Left lobe of liver (tissue), 2 donors: ENCODE measurements at places on chromosomes 1 and 21. TPM values are rescaled to one million over a fixed set of nuclear protein-coding genes. Genes with fewer than 3 reads are reported as not detected.

DNA sequence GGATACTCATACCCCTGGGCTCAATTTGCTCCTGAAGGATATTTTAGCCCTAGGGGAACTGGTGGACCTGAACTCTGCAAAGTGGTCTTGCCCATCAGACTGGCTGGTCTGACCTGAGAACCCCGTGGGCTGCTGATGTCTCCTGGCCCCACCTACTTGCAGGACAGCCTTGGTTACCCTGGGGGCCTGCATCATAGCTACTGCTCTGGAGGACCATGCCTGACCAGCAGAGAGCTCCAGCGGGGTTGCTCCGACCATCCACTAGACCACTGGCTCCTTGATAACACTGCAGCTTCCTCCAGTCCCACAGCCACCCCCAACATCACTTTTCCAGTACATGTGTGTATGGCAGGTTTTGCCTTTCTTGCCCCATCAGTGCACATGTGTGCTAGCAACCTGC lies 331.6 kb upstream of the BRINP3 start:
- DNase-seq, result no peak

The OR10K2 gene
- not detected for total RNA-seq

The TMOD4 gene
- total RNA-seq, result 0.33 TPM

- DNase-seq, result no peak
Observed at GRCh38 chr1:211910113-211910884, 79.7 kb upstream of the LPGAT1 start.

The CFAP141 gene
- not detected for total RNA-seq

- DNase-seq, result no peak
Observed at GRCh38 chr1:212532469-212533147, 76.0 kb upstream of the ATF3 start.

- DNase-seq, result no peak
Observed at GRCh38 chr1:115426956-115427355, 88.9 kb upstream of the NGF start.

The BRDT gene
- total RNA-seq, result not detected

- DNase-seq, result peak; percentile 96
Observed at GRCh38 chr1:150561254-150561973, 12.2 kb downstream of the ADAMTSL4 start.

DNA sequence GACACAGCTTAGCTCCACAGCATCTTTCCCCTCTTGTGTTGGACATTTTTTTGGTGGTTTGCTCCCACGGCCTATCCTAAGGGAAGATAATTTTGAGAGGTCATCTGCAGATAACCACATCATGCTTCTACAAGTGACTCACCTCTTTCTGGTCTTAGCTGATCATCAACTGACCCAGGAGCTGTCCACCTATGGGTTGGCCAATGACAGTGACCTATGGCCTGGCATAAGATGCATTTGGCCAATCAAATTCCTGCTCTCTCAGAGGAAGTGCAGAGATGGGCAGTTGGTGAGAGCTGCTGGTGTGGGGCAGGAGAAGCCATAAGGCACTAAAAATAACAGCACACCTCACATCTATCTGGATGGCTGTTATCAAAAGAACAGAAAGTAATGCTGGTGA lies 100.0 kb upstream of the CLDN14 start:
- DNase-seq, result no peak

DNA sequence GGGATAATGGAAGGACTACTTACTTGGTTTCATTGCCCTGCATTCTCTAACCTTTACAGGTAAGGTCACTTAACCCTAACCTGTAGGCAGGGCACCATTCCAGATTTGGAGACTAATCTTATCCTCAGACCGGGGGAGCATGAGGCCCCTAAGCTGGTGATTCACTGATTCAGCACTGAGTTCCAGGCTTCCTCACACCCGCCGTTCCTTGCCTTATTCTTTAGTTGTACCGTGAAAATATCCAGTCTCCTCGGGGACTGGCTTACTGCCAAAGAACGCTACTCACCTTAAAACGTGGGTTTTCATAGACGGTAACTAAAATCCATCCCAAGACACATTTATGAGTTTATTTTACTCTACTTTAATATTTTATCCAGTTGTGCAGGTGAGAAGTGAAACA lies 44.3 kb upstream of the COL24A1 start:
- DNase-seq, result no peak

The SPRR5 gene
- total RNA-seq, result not detected

DNA sequence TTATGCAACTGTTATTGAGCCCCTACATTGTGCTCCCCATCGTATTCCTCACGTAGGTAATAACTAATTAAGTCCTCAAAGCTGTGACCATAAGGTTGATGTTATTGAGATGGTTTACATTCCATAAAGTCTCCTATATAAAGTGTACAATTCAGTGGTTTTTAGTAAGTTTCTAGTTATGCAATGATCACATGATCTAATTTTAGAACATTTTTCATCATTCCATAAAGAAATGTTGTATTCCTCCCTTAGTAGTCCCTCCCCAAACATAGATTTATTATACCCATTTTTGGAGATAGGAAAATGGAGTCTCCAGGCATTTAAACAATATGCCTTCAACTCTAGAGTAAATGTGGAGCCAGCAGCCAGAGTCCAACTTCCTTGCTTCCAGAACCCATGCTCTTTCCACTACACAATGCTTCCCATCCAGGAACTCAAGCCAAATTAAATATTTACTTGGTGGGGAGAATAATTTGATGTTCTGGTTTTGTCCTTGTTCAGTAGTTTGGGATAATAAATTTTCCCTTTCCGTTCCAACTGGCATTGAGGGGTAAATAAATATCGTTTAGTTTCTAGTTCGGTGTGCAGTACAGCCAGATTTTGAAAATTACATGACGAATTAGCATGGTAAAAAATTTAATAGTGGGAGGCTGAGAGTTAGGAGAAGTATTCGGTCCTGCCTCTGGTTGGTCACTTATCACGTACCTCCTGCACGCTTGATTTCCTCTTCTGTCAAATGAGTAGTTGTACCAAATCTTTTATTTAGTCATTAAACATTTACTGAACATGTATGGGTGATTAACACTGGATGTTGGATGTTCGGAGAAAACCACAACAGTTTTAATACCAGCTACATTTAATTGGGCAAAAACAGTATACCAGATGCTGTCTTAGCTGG lies 66.3 kb downstream of the CACHD1 start:
- DNase-seq, result peak; percentile 60

The PDXK gene
- total RNA-seq, result 61.1 TPM

- DNase-seq, result no peak
Observed at GRCh38 chr21:26587736-26588201, 14.7 kb upstream of the CYYR1 start.

- DNase-seq, result no peak
Observed at GRCh38 chr1:204357551-204358490, 1.9 kb downstream of the PLEKHA6 start.

GRCh38 chr1:42670425-42670824 lies 11.8 kb upstream of the YBX1 start:
- DNase-seq, result no peak

DNA sequence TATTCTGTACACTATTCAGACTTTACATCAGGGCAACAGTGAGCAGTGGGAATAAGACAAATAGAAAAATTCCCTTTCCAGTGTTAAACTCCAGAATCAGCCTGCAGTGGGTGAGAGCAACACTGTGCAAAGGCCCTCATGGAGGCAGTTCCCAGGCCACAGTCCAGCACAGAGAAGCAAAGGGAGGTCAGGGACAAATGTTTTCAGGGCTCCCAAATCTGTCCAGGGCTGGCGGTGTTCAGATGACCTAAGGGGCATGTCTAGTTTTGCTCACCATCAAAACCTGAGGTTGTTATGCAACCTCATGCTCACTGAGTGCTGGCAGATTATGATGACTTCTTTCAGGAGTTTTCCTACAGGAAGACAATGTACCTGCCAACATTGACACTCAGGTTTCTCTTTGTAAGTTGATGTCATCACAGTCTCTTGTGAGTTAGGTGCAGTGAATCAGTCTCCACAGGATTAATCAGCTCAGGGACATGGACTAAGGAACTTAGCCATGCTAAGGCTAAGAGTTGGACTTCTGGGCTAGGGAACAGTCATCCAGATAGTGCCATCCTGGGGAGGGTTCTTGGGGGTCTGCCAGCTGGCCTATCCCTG lies 3.6 kb upstream of the LCE5A start:
- no peak for DNase-seq

- DNase-seq, result no peak
Observed at GRCh38 chr1:160103658-160104408, 5.4 kb upstream of the IGSF8 start.

The TCEANC2 gene
- total RNA-seq, result 2.9 TPM

DNA sequence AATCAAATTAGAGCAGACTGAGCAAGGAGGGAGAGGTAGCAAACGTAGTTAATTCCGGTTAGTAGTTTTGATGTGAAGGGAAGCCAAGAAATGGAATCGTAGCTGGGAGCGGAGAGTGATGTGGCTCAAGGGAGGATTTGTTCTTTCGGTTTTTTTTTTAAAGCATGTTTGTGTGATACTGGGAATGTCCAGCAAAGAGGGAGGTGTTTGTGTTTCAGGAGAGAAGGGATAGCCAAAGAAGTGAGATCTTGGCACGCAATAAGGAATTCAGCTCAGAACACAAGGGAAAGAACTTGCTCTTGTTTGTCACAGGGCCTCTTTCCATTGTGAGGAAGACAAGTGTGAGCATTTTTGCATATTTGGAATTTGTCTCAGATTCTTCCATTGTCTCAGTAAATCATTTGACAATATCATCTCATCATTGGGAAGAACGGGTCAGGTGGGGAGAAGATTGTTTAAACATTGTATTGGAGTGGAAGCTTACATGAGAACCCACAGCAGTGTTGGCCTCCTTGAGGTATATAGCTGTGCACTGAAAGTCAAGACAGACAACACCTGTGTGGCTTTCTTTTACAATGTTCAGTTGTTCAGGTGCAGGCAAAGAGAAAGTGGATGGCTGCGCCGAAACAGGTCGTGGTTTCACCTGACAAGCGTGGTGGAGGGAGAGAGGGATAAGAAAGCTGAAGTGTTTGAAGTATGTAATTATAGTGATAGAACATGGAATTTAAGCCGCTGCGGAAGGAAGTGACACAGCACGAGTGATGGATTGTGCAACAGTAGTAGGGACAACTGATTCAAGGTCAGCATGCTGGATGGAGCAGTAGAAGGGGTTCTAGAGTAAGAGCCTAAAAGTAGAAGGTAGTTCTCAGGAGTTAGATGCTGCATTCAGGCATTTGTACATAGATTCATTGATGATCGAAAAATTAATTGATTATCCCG lies 25.4 kb downstream of the FMN2 start:
- no peak for DNase-seq

- no peak for DNase-seq
Observed at GRCh38 chr1:86155051-86155806, 1.3 kb downstream of the COL24A1 start.

The PDC gene
- not detected for total RNA-seq

DNA sequence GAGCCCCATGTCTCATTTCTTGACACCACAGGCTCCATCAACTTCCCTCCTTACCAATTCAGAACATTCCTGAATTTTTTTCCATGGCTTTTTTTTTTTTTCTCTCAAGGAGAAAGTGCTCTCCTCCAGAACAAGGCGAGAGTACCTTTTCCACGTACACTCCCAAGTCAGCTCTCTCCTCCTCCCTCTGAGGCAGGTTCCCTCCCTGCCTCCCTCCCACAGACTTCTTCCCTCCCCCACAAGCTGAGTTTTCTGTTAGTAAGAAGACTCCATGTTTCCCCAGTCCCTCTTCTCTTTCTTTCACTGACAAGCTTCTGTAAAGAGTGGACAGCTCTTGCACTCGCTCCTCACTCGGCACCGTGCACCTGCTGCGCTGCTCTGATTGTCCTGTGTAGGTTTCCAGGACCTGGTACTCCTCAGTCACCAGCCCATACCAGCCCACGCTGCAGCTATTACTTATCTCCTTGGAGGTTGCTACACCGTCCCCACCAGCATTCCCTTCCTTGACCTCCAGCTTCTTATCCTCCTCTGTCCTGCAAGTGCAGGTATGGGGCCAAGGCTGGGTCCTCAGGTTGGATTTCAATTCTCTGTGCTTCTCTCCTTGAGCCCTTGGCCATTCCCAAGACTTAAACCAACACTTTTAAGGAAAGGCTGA lies 3.8 kb downstream of the TRAF5 start:
- DNase-seq, result no peak

DNA sequence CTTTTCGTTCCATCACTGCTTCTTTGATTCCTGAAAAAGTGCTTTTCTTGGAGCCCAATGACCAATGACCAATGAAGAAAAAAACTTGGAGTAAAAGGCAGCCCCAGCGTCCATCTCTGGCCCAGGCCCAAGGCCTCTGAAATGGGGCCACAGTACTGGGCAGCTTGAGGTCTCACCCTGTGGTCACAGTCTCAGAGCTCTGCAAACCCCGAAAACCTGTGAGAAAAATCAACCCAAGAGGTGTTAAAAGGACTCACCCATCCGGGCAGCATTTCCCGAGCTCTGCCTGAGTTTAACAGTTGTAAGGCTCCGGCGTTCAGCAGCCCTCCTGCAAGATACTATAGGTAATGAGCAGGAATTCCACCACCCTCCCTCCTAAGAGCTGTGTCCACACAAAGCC lies 2.1 kb upstream of the EFHD2 start:
- DNase-seq, result no peak

GRCh38 chr1:190176776-190177175 lies 300.9 kb downstream of the BRINP3 start:
- DNase-seq, result no peak

The HSPG2 gene
- total RNA-seq, result 50.8 TPM

DNA sequence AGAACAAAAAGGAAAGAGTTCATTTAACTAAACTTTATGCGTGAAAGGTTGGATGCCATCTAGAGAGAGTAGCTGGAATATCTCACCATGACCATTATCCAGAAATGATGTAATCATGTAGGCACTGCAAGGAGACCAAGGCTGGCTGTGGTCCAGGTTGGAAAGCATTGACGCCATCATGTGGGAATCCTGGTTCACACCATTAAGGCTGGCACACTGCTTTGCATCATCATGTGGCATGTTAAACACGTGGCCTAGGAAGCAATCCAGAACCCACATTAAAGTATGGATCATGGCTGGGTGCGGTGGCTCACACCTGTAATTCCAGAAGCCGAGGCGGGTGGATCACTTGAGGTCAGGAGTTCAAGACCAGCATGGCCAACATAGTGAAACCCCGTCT lies 4.3 kb downstream of the ADAMTS1 start:
- no peak for DNase-seq

- DNase-seq, result no peak
Observed at GRCh38 chr1:68571454-68572235, 74.8 kb upstream of the DEPDC1 start.

The IL24 gene
- not detected for total RNA-seq

DNA sequence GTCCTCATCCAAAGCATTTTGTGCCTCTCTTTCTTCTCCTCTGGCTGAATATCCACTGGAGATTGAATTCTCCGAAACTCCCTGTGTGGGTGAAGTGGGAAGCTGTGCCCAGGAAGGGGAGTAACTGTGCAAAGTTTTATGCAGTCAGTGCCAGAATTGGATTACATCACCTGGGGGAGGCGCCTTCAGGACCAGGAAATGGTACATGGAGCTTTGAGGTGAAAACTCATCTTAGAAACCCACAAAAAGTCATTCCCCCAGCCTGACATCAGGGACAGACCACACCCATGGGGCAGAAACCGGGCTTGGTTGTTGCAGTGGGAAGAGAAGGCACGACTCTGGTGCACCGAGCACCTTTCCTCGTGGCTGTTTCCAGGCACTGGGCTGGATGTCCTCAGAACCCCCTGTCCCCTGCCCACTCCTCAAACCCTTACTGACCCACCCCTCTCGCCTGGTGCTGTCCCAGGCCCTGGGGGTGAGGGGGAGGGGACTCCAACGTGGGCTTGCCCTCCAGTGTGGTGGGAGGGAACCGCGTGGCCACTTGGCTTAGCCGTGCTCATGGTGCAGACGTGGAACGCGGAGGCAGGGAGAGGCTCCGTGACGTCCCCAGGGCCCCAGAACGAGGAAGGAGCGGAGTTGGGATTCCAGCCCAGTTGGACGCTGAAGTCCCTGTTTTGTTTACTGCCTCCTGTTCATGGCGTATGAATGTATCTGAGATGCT lies 15.7 kb downstream of the TFF3 start:
- DNase-seq, result no peak
